HuH-7 (cell line): ENCODE measurements at places on chromosomes 12 and 14.

DNA sequence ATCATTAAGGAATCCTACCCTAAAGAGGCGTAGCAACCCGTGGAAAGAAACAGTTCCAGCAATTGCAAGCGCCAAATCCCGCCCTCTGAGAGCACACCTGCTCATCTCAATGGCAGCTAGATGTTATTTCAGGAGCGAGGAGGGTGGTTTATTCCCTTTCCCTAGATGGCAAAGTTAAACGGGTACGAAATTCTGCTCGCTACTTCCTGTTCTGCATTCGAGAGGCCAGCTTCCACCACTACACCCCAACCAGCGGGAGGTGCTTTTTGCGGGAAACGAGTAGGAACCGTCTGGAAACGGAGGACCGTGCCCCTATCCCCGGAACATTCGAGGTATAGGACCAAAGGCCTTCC lies 536 bp downstream of the VPS29 start:
- DNase-seq = peak; percentile 41

- DNase-seq = no peak
Observed at GRCh38 chr14:63542231-63542999, 762 bp downstream of the PPP2R5E start.

GRCh38 chr12:108856170-108856427 lies 1.3 kb downstream of the SSH1 start:
- DNase-seq = no peak

GRCh38 chr12:85036234-85036707 lies at the start of the genes LRRIQ1 and TSPAN19:
LRRIQ1 (plus strand) TSS chr12:85036351; CDS start chr12:85038177, 1,826 bp downstream.
TSPAN19 (minus strand) TSS chr12:85036277; CDS start chr12:85029946, 6,331 bp downstream.
- DNase-seq = peak; percentile 23

DNA sequence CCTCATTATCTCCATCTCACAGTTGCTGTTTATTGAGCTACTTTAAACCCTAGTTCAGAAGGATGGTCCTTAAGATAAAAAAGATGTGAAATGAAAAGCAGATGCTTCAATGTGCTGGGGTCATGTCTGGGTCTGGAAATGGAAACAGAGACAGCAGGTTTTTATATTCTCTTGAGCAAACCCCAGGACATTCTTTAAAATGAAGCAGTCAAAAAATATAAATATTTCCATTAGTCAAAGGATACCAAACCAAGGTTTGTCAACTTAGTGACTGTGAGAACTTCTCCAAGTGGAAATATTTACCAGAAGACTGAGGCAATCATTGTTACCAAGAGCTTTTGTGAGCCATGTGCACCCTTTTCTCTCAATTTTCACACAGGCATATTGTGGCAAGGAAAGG lies 102.5 kb upstream of the DIO2 start:
- DNase-seq = no peak

DNA sequence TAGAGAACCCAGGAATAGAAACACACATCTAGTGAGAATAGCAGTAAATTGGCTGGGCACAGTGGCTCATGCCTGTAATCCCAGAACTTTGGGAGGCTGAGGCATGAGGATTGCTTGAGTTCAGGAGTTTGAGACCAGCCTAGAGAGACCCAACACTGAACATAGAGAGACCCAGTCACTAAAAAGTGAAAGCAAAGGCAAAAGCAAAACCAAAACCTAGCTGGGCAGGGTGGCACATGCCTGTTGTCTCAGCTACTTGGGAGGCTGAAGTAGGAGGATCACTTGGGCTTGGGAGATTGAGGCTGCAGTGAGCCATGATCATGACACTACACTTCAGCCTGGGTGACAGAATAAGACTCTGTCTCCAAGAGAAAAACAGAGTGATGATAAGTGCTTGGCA lies 37.5 kb upstream of the MIS18BP1 start:
- DNase-seq = no peak

GRCh38 chr12:39341179-39341578 lies 101.7 kb downstream of the KIF21A start:
- DNase-seq = no peak

DNA sequence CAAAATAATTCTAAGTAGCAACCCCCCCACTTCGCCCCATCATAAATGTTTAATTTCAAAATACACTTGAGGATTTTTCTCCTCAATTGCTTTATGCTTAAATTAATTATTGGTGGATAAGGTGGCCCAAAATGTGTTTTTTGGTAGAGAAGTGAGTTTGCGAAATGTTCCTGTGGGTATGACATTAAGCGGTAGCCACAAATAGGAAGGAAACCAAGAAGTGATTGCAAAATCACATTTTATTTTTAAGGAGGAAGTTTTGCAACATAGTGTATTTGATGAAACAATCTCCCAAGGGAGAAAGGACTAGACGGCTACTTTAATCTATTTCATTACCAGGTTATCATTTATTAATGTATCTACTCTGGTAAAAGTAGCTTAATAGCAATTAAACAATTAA lies 25.5 kb downstream of the SLC25A3 start:
- DNase-seq = no peak

GRCh38 chr12:80884651-80885050 lies 53.1 kb downstream of the LIN7A start:
- DNase-seq = no peak

- DNase-seq = no peak
Observed at GRCh38 chr12:52659951-52660350, 7.9 kb upstream of the KRT2 start.

- no peak for DNase-seq
Observed at GRCh38 chr12:89731089-89731488, 22.5 kb upstream of the ATP2B1 start.

DNA sequence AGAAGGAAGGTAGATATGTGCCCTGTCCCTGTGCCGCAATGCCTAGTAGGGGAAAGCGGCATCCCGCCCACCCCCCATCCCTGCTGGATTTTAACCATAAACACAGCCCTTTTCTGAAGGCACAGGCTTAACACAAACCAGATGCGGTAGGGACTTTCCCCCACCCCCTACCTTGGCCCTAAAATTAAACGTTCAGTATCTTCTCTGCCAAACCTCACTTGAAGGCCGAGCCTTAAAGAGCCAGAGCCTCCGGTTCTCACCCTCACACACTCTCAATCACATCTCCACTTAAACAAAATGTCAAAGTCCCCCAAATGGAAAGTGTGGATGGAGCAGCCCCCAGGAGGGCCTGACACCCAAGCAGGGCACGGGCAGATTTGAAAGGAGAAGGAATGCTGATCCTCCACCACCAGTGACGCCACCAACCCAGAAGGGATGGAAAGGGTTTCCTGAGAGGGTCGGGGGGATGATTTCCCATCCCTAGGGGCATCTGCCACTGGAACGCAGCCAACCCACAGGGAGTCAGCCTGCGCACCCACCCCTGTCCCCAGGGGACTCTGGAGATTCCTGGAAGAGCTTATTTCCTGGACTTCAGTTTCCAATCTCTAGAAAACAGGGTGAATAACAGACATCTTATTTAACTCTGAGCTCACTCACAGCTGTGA lies 26.4 kb downstream of the ACTN1 start:
- no peak for DNase-seq

DNA sequence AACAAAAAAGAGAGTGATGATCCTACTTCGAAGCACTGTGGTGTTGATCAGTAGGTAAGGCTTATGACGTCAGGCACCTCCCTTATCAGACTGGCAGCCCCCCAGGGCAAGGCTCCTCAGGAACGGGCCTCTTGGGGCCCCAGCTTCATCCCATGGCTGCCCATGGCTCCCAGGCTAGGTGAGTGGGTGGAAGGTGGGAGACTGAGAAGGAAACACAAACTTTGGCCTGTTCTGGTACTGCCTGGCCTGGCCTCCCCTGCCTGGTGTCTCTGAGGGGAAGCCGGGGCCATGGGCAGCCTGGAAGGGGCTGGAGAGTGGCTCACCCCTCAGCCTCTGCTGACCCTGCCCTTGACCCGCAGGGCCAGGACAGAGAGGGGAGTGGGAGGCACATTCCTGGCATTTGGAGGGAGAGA lies 38.9 kb downstream of the KRT80 start:
- DNase-seq = no peak

DNA sequence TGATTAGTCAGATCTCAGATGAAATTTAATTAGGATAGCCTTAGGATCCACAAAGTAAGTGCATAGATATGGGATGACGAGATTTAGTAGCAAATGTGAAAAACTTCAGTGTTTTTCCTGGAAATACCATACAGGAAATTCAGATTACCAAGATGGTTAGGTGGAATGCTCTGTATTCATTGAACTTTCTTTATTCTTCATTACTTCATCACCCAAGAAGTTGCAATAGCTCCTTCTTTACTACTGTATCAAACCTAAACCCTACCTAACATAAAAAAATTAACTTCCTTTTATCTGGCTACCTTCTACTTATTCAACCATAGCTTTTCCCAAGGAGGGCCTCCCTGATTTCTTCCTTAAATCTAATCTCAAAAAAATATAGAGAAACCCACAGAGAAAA lies 100.4 kb downstream of the TTC6 start:
- no peak for DNase-seq
